Lower lobe of right lung (tissue), 2 donors: ENCODE measurements at places on chromosomes 11 and 22.

DNA sequence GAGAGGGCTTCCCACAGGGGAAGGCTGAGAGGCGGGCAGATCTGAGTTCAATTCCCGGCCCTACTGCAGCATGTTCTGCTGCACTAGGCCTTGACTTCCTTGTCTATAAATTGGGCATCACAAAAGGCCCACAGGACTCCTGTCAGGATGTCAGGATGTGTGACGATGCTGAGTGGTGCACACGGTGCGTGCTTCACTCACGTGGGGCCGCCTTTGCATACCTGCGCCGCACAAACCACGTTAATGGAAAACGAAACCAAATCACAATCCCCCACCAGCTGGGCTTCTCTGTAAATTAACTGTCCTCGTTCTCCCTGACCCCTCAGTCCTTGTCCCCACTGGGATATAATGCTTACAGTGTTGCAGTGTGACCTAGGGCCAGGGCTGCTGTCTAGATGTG lies 32.3 kb upstream of the TSPAN18 start:
- DNase-seq: no peak

- no peak for DNase-seq
These were observed 12.7 kb upstream of the CNTF start for GRCh38 chr11:58609723-58610122.

- DNase-seq: no peak
These were observed 21.4 kb downstream of the TMPRSS6 start for GRCh38 chr22:37088108-37088605.

DNA sequence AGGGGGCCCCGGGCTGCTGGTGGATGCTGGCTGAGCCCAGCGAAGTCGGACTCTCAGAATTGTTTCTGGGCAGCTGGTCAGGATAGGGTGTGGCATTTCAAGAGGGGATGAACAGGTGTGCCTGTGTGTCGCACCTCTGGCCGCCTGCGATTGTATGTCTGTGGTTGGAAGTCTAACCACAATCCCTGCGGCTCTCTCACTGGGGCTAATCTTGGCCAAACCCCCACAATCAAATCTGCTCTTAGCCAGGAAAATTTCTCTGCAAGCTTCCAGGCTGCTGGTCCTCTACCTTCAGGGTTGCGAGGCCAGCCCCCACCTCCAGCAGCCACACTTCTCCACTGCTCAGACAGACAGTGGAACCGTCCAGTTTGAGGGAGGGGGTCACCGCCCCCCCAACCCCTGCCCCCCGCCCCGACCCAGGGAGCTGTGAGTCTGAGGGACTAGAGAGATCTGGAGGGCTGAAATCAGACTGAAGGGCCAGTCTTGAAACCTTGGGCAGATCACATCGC lies 953 bp downstream of the ATG16L2 start:
- no peak for DNase-seq

GRCh38 chr11:119363081-119363850 lies 16.8 kb upstream of the MFRP start:
- no peak for DNase-seq

GRCh38 chr11:80365980-80366379 lies 925.1 kb upstream of the TENM4 start:
- DNase-seq: no peak
